ENCODE measurements at places on chromosomes 16 and 17.

- no peak for DNase-seq
Observed at GRCh38 chr17:50890675-50891516, 24.7 kb upstream of the TOB1 start.

DNA sequence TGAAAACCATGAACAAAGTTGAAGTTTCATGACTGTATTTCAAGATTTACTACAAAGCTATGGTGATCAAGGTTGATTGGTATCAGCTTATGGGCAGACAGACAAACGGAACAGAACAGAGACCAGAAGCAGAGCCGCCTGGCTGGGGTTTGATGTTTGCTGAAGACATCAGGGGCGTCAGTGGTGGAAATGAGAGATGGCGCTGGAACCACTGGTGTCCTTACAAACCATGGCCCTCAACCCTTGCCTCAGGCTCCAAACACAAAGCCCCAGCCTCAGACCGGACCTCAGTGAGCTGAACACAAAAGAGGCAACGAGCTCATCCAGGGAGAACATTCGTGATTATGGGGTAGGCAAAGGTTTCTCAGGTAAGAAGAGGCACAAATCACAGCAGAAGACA, 113.0 kb upstream of the METRNL start:
- DNase-seq: no peak

GRCh38 chr16:57578521-57579360, 36.3 kb downstream of the ADGRG5 start:
- DNase-seq: no peak

GRCh38 chr17:2403044-2403443, 2.2 kb upstream of the MNT start:
- no peak for DNase-seq

- no peak for DNase-seq
Observed at GRCh38 chr16:12327971-12328726, 351.6 kb downstream of the SNX29 start.

DNA sequence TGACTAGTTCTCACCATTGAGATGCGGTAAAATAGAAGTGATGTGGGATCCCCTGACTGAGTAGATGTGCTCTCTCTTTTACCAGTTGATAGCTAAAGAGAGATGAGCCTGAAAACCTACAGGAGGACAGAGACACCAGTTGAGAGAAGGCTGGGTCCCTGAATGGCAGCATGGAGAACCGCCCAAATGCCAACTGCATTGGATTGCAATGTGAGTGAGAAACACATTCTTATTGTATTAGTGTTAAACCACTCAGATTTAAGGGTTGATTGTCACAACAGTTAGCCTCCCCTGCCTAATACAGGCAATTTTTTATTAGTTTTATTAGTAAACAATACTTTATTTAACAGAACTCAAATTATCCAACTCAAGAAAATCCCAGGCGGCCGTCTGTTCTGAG, 61.2 kb downstream of the SPACA3 start:
- no peak for DNase-seq

GRCh38 chr17:71145486-71145885, 975.3 kb upstream of the SOX9 start:
- DNase-seq: no peak

DNA sequence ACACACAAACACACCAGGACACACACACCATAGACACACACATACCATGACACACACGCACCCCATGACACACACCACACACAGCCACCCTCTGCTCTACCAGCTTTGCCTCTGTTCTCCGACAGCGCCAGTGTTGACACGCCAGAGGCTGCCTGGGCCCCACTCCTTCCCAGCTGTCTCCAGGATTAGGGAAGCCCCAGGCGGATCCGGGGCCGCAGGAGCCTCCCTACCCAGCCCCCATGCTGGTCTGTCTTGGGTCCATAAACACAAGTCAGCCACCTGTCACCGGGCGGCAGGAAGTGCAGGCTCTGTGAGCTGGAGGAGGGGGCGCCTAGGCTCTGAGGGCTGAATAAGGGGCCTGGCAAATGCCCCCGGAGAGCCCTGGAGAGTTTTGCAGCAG, 10.5 kb downstream of the TBC1D16 start:
- no peak for DNase-seq

- no peak for DNase-seq
Observed at GRCh38 chr17:19238167-19238505, 970 bp downstream of the EPN2 start.

DNA sequence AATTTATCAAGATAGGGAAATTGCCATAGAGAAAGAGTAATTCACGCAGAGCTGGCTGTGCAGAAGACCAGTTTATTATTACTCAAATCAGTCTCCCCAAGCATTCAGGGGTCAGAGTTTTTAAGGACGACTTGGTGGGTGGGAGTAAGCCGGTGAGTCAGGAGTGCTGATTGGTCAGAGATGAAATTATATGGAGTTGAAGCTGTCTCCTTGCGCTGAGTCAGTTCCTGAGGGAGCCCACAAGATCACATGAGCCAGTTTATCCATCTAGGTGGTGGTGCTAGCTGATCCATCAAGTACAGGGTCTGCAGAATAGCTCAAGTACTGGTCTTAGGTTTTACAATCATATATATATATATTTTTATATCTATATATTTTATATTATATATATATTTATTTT, 6.0 kb upstream of the AQP8 start:
- DNase-seq: no peak

GRCh38 chr17:8966926-8967325, 1.4 kb upstream of the PIK3R5 start:
- DNase-seq: no peak

DNA sequence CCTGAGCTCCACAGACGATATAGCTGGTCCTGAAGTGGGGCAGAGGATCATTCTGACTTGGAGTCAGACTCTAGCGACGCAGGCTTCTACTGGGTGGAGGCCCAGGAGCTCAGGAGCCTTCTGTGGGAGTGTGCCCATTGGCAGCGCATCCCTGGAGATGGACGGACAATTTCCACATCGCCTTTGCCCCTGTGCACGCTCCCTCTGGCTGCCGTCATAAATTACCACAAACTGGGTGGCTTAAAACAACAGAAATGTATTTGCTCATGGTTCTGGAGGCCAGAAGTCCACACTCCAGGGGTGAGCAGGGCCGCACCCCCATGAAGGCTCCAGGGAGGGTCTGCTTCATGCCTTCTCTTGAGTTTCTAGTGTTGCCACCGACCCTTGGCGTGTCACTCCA, 6.9 kb downstream of the CARD14 start:
- DNase-seq: no peak

DNA sequence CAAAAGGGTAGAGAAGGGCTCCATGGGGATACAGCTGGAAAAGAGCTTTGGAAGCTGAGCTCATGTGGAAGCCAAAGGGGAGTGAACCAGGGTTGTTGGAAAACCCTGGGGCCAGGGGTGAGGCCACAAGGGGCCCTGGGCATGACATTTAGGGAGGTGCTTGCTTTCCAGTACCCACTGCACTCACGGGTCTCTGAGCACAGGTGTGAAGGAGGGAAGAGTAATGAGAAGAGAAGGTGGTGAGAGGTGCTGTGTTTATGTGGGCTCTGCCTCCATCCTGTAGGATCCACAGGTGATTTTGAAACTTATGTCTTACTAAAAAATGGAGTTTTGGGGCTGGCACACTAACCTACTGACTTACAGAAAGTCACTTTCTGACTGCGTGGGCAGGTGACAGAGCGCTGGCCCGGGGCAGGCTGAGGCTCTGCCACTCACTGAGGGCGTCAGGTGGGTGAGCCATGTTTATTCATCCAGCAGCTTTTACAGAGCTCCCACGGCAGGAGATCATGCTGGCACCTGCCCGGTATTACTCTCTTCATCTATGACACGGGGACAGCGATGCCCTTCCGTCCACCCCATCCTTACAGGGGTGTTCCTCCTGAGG, 18.9 kb downstream of the KSR1 start:
- no peak for DNase-seq

DNA sequence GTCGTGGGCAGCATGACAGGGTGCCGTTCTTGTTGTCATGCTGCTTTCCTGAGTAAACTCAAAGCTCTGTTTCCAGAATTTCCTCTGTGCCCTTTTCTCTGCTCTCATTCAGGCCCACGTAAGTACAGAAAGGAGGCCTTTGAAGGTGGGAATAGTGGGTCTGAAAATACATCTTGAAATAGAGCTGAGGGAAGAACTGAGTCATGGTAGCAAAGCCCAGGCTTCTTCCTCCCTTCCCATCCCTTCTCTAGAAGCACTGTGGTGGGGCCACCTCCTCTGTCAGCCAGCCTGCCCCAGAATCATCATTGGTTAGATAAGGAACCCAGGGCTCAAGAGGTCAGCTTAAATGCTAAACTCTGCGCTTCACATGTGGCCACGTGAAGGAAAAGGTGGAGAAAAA, 9.4 kb downstream of the CTRL start:
- DNase-seq: no peak

- no peak for DNase-seq
Observed at GRCh38 chr17:64009571-64010402, 10.6 kb downstream of the ICAM2 start.
